ENCODE measurements at places on chromosomes 3 and 15.
A peak's percentile ranks its signal among the peaks of the same experiment; 100 is the strongest.

DNA sequence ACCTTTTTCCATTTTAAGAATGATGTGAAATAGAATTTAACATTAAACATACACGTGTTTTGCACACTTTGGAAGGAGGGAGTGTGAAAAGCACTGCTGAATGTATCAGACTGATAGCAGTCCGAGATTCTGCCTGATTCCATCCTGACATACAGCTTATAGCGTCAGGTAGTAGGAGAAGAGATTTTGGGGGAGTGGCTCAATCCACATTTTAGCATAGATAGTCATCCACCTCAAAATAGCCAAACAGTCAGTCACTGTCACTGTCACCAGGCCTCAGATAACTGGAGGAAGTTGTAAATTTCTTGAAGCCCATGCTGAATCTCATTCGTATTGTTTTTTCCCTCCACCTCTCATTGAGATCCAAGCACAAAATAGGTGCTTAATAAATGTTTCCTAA lies 35.4 kb upstream of the ARHGEF26 start:
- DNase-seq = no peak

GRCh38 chr3:51637941-51638471 lies 33.0 kb upstream of the TEX264 start:
- DNase-seq = peak; percentile 61

- DNase-seq = no peak
These were observed 31.8 kb downstream of the RAB6B start for GRCh38 chr3:133863911-133864310.

DNA sequence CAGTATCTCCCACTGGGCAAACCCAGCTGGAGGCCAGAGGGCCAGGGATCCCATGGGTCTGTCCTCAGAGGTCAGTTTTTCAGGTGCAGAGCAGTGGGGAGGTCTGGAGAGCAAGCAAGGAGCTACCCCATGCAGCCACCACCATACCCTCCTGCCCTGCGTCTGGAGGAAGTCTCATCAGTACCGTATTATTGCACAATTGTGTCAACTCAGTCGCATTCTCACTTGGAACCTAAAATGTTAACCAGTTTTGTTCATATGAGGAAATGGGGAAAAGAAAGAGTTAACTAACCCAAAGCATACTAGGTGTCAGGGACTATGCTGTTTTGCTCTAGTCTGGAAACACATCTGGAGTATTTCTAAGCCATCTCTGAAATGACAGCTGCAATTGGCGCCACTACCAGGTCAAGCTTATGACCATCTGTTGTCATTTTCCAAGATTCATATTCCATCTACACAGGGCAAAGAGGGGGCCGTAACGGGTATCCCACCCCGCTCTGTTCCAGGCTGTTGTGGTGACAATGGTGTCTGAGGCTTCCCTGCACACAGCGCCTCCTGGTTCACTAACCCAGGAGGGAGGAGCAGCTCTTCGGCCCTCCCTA lies 16.9 kb upstream of the APBA2 start:
- DNase-seq = no peak

DNA sequence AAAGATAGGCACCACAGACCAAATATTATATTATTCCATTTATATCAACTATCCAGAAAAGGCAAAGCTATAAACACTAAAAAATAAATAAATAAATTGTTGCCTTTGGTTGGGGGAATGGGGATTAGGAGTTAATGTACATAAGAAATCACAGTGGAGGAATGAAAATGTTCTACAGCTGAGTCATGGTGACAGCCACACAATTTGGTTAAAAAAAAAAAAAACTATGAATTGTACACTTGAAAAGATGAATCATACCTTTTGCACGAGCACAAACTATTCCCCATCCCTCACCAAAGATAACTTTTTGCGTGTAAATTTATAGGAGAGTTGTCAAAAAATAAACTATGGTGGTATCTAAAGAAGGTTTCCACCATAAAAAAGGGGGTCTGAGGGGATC lies 103.2 kb downstream of the TBC1D5 start:
- no peak for DNase-seq
